ENCODE measurements at places on chromosomes 12 and 14.

GRCh38 chr12:69243099-69244084 is 4.0 kb downstream of the CPSF6 start:
- no peak for DNase-seq

DNA sequence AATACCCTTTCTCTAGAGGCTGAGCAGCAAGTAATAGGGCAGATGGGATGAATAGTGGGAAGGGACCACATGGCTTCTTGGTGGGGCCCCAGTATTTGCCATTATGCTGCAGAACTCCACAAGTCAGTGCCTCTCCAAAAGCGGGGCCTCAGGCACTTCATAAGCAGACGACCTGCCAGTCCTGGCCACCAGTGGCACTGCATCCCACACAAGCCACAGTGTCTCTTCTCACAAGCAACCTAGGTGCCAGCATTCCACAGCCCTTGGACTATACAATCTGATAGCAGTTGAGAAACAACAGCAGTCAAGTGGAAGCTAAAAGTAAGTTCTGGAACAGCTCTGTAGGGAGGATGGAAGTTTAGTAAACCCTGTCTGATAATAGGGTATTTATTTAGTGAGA is 4.2 kb upstream of the SLC8A3 start:
- no peak for DNase-seq

- no peak for DNase-seq
Measured at GRCh38 chr12:110658242-110658641, 30.7 kb downstream of the HVCN1 start.

DNA sequence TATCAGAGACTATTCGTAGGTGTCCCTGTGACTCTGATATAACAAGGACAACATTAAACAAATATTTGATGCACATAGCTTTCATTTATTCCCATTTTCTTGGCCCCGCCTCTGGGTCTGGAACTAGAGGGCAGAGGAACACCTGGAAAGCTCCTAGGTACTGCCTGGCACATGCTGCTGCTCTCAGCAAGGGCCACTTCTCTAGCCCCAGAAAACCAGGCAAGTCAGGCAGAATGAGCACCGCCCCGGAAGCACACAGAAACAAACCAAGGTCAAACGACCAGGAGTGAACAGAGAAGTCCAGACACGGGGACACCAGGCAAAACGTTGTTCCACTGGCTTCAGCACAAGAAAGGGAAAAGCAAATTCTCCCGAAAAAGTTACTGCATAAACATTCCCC is 76.1 kb downstream of the TTC7B start:
- no peak for DNase-seq

DNA sequence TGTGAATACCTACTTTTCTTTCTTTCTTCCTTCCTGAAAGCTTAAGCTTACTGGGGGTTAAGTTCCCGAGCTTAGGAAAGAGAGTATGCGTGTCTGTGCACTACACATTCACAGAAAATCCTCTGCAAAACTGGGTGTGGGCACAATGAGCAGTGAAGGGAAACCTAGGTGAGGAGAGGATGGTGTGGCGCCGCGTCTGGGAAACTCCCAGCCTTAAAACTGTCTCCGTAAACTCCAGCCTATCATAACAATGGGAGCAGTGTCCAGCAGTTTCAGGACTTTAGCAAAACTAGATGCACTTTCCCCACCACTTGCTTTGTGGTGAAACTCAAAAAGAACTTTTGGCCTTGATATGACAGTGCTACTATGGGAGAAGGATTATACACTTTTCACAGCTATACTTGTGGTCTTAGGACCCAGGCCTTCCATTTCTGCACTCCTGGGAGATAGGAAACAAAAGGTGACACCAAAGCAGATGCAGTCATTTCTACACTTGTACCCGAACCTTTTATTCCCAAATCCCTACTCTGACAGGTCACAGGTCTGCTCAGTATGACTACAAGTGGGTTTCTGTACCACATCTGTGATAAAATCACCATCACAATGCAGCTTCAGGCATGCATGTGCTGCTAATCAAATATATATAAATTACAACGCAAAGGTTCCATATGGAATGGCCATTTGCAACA is 10.4 kb downstream of the AKAP5 start:
- no peak for DNase-seq

DNA sequence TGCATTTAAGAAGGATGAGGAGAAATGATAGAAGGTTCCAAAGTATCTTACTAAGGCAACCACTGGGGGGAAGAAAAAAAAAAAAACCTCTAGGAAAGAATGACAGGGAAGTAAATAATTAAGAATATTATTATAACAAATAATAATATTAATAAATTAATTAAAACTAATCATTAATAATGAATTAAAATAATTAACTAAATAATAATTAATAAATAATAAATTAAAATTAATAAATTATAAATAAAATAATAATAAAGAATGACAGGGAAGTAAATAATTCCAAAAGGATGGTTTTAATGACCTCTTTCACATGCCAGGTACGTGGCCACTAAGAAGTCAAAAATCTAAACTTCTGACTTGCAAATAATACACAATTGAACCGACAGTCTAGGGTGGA is 9.9 kb downstream of the DBX2 start:
- DNase-seq: no peak

DNA sequence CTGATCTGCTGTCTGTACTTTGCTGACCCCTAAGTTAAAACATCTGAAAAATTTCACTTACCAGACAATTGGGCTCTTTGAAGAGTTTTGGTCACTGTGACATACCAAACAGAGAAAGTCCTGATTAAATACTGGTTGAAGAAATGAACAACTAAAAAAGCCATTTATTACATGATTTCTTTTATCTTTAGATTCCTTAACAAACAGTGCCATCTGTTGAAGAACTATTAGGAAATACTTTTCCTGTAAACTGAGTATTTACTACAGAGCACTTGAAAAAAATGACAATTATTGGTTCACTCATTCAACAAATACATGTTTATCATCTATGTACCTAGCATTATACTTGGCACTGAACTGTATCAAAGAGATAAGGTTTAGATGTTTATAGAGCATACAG is 6.5 kb upstream of the WASHC4 start:
- no peak for DNase-seq

DNA sequence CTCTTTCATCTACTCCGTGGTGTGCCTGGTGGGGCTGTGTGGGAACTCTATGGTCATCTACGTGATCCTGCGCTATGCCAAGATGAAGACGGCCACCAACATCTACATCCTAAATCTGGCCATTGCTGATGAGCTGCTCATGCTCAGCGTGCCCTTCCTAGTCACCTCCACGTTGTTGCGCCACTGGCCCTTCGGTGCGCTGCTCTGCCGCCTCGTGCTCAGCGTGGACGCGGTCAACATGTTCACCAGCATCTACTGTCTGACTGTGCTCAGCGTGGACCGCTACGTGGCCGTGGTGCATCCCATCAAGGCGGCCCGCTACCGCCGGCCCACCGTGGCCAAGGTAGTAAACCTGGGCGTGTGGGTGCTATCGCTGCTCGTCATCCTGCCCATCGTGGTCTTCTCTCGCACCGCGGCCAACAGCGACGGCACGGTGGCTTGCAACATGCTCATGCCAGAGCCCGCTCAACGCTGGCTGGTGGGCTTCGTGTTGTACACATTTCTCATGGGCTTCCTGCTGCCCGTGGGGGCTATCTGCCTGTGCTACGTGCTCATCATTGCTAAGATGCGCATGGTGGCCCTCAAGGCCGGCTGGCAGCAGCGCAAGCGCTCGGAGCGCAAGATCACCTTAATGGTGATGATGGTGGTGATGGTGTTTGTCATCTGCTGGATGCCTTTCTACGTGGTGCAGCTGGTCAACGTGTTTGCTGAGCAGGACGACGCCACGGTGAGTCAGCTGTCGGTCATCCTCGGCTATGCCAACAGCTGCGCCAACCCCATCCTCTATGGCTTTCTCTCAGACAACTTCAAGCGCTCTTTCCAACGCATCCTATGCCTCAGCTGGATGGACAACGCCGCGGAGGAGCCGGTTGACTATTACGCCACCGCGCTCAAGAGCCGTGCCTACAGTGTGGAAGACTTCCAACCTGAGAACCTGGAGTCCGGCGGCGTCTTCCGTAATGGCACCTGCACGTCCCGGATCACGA is 2.2 kb downstream of the SSTR1 start:
- DNase-seq: no peak

DNA sequence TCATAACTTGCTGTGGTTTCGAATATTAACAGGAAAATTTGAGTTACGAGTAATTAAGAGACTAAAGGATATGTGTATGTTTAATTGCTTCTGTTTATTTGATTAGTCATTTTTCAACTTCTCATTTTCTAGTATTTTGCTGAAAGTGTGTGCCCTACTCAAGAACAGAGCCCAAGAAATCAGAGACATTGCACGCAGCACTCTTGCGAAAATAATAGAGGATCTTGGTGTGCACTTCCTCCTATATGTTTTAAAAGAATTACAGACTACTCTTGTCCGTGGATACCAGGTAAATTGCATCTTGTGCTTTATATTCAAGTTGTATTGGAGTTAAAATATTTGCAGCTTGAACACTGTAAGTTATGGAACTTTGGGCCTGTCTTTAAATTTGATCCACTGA is 50.8 kb downstream of the ARL1 start:
- DNase-seq: no peak

DNA sequence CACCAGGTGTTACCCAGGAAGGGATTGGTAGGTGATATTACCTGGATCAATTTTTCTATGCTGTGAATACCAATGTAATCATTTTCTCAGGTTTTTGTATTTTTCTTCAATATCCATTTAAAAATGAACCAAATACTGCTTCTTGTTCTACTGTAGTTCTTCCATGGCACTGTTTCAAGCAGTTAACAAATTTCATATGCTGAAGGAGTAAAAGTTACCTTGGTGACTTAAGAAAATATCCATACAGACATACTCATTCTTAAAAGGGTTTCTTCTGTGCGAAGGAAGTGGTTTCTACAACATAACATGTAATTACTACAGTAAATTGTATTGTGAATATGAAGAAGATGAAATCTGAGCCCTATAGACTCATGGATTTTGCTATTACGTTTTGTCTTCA is 222.5 kb downstream of the TMEM117 start:
- no peak for DNase-seq

DNA sequence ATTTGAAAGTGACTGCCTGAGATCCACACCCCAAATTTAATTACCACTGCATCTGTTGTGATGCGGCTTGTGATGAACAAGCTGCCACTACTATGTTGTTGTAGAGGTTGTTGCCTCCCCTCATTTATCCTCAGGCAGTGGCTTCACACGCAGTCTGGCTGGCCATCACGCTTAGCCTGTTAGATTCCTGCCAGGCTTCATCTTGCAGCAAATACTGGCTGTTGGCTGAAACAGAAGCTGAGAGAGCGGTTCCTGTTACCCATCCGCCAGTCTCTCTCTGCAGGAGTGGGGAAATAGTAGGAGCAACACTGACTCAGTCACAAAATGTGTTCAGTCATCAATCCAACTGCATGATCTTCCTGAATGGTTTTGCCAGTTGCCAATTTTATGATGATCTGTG is 934.4 kb downstream of the FLRT2 start:
- DNase-seq: no peak

DNA sequence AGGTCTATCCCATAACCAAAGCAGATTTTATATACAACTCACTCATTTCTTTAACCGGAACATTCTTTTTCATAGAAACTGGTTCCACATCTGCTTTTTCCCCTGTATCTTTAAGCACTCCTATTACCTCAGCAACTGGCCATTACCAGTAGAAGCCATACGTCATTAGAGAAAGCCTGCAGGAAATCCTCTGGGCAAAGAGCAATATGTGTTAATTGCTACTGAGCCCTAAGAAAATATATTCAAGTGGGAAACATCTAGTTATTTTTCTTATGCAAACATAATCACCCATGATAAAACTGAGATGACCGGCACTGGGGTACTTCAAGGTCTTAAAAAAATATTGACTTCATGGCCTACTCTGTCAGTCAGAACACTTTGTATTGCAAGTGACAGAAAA is 28.2 kb upstream of the CPSF6 start:
- no peak for DNase-seq

- DNase-seq: no peak
Measured at GRCh38 chr12:79618848-79619404, 71.8 kb downstream of the PAWR start.

- no peak for DNase-seq
Measured at GRCh38 chr12:52924764-52925716, 20.2 kb upstream of the KRT8 start.

GRCh38 chr12:76135456-76135855 is 51.0 kb upstream of the NAP1L1 start:
- no peak for DNase-seq

- no peak for DNase-seq
Measured at GRCh38 chr12:41772478-41772877, 372.2 kb downstream of the GXYLT1 start.

- DNase-seq: no peak
Measured at GRCh38 chr14:73760598-73761586, 46.7 kb upstream of the PNMA1 start.

GRCh38 chr12:114976959-114977358 is 293.0 kb upstream of the TBX3 start:
- no peak for DNase-seq

GRCh38 chr12:49537752-49538509 is 899 bp upstream of the KCNH3 start:
- DNase-seq: no peak

DNA sequence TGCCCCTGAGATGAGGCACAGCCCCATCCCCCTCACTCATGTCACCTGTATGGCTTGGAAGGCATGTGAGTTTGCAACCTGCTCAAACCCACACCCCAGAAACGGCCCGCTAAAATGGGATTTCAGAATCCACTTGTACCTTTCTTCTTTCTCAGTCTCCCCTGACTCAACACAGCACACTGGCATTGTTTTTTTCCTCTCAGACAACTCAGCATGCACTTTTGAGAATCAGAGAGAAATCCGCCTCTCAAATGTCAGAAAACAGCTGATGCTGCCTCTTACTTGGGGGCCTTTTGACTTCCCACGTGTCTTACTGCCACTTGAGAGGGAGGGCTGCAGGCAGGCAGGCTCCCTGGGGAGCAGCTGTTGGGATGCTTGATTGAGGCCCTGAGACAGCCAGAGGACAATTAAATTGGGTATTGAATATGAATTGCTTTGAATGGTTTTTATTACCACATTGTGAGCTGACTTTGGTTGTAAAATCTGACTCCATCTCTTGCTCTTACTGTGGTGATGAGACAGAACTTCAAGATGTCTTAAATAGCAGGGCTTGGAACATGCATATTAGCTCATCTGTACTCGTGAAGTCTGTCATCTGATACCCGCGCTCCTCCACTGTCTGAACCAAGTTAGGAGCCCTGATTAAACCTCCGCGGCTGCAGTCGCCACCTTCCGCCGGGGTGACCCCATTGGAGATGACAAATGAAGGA is 96.6 kb downstream of the APAF1 start:
- no peak for DNase-seq

DNA sequence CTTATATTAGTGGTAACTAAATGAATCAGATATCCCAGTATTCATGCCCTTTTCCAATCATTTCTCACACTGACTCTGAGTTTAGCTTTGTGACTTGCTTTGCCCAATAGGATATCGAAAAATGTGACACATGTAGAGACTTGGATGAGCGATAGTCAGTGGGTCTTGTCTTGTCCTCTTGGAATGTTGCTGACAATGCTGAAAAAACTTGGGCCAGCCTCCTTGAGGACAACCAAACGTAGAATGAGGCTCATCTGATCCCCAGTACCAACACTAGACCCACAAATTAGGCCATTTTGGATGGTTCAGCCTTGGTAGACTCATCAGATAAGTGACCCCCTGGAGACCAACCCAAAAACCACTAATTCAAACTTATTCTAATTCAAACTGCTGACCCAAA is 351.0 kb downstream of the GRIN2B start:
- DNase-seq: no peak

- DNase-seq: no peak
Measured at GRCh38 chr12:102879144-102879763, 37.8 kb downstream of the PAH start.

- no peak for DNase-seq
Measured at GRCh38 chr14:89466484-89466883, 49.5 kb upstream of the FOXN3 start.
